Activated CD4-positive, alpha-beta memory T cell treated with anti-CD3 and anti-CD28 coated beads for 36 hours (primary cell): ENCODE measurements at places on chromosomes 3 and 15. TPM values are rescaled to one million over a fixed set of nuclear protein-coding genes. Genes with fewer than 3 reads are reported as not detected.

DNA sequence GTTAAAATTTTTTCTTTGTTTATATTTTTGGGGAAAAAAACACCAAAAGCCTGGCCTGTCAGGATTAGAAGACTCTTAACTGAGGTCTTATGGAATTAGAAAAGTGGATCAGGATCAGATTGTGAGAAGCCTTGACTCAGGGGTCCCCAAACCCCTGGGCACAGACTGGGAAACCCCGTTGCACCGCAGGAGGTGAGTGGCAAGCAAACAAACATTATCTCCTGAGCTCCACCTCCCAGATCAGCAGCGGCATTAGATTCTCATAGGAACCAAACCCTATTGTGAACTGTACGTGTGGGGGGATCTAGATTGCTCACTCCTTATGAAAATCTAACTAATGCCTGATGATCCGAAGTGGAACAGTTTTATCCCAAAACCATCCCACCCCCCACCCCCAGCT is 117.2 kb downstream of the TCF12 start:
- DNase-seq = no peak

GRCh38 chr3:146839727-146840375 is 234.7 kb upstream of the PLSCR5 start:
- DNase-seq = no peak

GRCh38 chr3:157840564-157840963 is 265.7 kb downstream of the SHOX2 start:
- DNase-seq = no peak

Gene PODXL2
- 1.2 TPM for total RNA-seq

- DNase-seq = no peak
Observed at GRCh38 chr15:46365572-46365971, 730.7 kb downstream of the SQOR start.

DNA sequence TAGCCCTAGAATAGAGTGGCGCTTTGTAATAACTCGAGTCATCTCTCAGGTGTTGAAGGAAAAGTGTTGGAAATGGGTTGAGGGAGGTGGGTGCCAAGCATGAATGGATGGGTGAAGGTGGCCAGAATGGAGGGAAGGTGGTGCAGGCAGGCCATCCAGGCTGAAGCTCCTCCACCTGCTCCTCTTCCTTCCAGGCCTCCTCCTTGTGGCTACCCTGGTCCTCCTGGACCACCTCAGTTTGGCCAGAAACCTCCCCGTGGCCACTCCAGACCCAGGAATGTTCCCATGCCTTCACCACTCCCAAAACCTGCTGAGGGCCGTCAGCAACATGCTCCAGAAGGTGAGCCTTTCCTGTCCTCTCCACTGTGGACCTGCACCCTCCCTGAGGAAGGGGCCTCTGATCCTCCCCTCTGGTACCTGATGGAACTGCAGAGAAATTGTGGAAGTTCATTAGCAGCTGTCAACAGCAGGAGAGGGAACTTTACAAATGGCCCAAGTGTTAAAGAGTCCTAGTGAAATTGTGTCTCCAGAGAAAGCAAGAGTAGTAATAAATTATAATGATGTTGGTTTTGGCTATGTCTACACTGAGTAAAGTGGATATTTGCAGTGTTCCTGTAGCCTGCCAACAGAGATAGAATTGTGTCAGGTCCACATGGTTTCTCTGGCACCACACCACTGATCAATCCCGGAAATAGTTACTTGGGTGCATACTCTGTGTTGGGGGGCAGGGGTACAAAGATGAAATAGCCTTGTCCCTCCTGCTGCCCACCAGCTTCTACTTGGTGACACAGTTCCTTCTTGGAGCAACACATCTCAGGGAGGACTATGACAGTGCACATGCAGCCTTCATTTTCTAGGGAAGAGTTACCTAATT is 1.6 kb downstream of the IL12A start:
- no peak for DNase-seq

Gene PLA2G4E
- total RNA-seq = not detected

- no peak for DNase-seq
Observed at GRCh38 chr15:84887938-84888337, 3.5 kb downstream of the SLC28A1 start.

GRCh38 chr3:99720985-99721632 is 82.7 kb downstream of the COL8A1 start:
- DNase-seq = no peak

DNA sequence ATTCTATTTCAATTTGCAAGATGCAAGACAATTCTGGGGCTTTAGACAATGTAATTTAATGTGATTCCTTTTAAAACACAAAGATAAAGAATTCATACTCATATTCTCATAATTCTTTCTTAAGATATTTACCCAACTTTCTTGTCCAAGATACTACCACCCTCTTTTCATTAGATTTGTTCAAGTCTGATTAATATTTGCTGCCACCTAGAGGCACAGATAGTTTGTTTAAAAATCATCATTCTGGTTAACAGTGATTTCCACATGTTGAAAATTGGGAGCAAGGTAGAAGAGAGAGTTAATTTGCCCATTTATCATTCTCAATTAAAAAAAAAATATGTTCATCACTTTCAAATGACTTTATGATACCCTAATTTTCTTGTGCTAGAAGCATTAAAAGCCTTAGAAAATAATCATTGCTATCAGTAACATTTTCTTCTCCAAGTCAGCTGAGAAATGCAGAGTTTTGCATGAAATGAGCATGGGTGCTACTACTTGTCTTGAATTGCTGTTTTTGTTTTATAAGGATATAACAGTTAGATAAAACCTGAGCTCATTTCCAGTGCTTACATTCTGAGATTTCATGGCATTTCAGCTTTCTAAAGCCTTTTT is 11.6 kb downstream of the TAMM41 start:
- no peak for DNase-seq

Gene CIP2A
- 39.5 TPM for total RNA-seq

GRCh38 chr15:45197512-45197911 is 9.7 kb upstream of the SHF start:
- no peak for DNase-seq

Gene GHRL
- 0.73 TPM for total RNA-seq

DNA sequence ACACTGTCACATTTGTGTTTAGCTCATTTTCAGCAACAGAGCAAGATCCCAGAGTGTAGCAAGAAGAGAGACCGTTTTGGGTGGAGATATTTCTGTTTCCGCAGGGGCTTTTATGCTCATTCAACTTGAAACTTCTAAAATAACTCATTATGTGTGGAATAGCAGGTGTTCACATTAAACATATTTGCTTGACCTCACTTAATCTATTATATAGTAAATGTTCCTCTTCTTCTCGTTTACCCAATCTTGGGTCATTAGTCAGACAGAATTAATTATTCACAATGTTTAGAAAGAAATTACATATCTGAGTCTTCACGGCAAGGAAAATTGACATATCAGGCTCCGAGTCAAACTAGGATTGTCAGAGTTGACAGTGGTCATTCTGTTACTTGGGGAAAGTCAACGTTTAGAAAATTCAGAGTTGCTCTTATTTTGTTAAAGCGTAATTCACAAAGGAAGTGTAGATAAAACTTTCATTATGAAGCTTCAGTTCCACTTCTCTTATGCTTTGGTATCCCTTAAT is 222.9 kb downstream of the TPRG1 start:
- DNase-seq = no peak

- DNase-seq = no peak
Observed at GRCh38 chr3:56304069-56304468, 164.2 kb downstream of the ERC2 start.

- DNase-seq = no peak
Observed at GRCh38 chr3:147410116-147410525, 956 bp downstream of the ZIC1 start.

GRCh38 chr3:148020861-148021260 is 611.7 kb downstream of the ZIC1 start:
- DNase-seq = no peak

Gene KY
- not detected for total RNA-seq
